ENCODE measurements at places on chromosomes 2 and 18. TPM values are rescaled to one million over a fixed set of nuclear protein-coding genes. Genes with fewer than 3 reads are reported as not detected.
A peak's percentile ranks its signal among the peaks of the same experiment; 100 is the strongest.

MAP2 gene
- total RNA-seq, result 1.9 TPM

SERPINB13 gene
- not detected for total RNA-seq

CAPN14 gene
- total RNA-seq, result 3.3 TPM

LIMS4 gene
- not detected for total RNA-seq

TFCP2L1 gene
- total RNA-seq, result 0.05 TPM

KRTCAP3 gene
- total RNA-seq, result 10.0 TPM

DNA sequence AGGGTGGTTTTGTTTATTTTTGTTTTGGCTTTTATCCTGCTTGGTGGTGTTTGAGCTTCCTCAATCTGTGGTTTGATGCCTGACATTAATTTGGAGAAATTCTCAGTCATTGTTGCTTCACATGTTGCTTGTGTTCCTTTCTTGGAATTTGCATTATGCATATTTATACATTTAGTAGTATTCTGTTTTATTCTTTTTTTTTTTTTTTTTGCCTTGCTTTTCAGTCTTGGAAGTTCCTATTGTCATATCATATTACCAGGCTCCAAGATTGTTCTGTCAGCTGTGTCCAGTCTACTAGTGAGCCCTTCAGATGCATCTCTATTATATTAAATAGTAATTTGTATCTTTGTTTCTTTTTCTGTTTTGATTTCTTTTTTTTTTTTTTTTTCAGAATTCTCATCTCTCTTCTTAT lies 77.0 kb downstream of the EPC2 start:
- no peak for DNase-seq
- H3K4me1 ChIP-seq, result peaks cover 92% of the 10 kb centered on the region
- H3K27me3 ChIP-seq, result no peaks in the 10 kb centered on the region
- no peak overlapping the region for H3K4me3 ChIP-seq
- H3K36me3 ChIP-seq, result peaks cover 31% of the 10 kb centered on the region

GRCh38 chr2:63249161-63249560 lies 198.5 kb downstream of the OTX1 start:
- peaks cover 10% of the 10 kb centered on the region for H3K36me3 ChIP-seq
- H3K4me1 ChIP-seq, result no peaks in the 10 kb centered on the region
- H3K27ac ChIP-seq, result no peak overlapping the region
- H3K27me3 ChIP-seq, result no peaks in the 10 kb centered on the region
- no peak for DNase-seq
- no peak overlapping the region for H3K4me3 ChIP-seq

GRCh38 chr2:178225006-178225805 lies 30.9 kb downstream of the OSBPL6 start:
- no peaks in the 10 kb centered on the region for H3K4me1 ChIP-seq
- no peak overlapping the region for H3K27ac ChIP-seq
- peaks cover 26% of the 10 kb centered on the region for H3K27me3 ChIP-seq
- H3K4me3 ChIP-seq, result no peak overlapping the region
- H3K36me3 ChIP-seq, result no peaks in the 10 kb centered on the region

DNA sequence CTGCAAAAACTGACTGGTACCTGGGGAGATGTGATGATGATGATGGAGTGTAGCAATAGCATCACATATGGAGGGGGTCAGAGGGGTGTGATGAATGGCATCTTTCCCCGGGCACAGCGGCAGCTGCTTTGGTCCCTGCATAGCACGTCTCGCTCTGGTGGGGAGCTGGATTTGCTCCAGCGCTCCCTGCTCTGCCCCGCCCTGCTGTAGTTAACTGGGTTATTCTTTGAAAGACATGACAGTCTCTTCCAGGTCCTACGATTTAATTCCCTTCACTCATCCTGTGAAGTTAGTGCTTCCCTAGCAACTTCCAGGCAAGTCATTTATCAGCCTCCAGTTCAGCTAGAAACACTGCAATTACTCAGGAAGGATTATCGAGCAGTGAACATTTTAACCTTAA lies 463.1 kb downstream of the TSN start:
- H3K36me3 ChIP-seq, result no peaks in the 10 kb centered on the region
- no peak overlapping the region for H3K4me3 ChIP-seq
- no peak for DNase-seq
- H3K27ac ChIP-seq, result no peak overlapping the region

- DNase-seq, result no peak
- no peaks in the 10 kb centered on the region for H3K36me3 ChIP-seq
- no peaks in the 10 kb centered on the region for H3K27me3 ChIP-seq
Measured at GRCh38 chr2:95328358-95329125, 31.4 kb downstream of the KCNIP3 start.

DNA sequence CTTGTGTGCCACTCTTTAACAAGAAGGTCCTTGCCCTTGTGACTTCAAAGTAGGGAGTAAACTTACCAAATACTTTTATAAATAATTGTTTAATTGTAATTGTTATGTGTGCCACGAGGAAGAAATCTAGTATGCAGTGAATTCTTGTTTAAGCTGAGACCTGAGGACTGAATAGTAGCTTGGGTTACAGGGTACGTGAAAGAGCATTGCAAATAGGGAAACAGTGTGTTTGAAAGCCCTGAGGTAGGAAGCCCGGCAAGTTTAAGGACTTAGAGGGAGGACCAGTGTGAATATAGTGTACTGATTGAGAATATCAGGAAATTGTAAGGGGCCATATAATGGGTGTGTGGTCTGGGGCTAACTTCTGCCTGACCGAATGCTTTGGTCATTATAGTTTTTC lies 26.2 kb downstream of the PHLPP1 start:
- no peaks in the 10 kb centered on the region for H3K36me3 ChIP-seq
- peaks cover 43% of the 10 kb centered on the region for H3K4me1 ChIP-seq
- no peak overlapping the region for H3K4me3 ChIP-seq

- H3K4me1 ChIP-seq, result no peaks in the 10 kb centered on the region
- H3K4me3 ChIP-seq, result no peak overlapping the region
- peaks cover 12% of the 10 kb centered on the region for H3K27me3 ChIP-seq
- no peak for DNase-seq
Measured at GRCh38 chr2:236711440-236711839, 141.8 kb downstream of the ACKR3 start.

- no peak overlapping the region for H3K27ac ChIP-seq
- H3K36me3 ChIP-seq, result no peaks in the 10 kb centered on the region
- DNase-seq, result no peak
- H3K27me3 ChIP-seq, result no peaks in the 10 kb centered on the region
- no peaks in the 10 kb centered on the region for H3K4me1 ChIP-seq
Measured at GRCh38 chr2:140442319-140442718, 1662.1 kb upstream of the NXPH2 start.

DNA sequence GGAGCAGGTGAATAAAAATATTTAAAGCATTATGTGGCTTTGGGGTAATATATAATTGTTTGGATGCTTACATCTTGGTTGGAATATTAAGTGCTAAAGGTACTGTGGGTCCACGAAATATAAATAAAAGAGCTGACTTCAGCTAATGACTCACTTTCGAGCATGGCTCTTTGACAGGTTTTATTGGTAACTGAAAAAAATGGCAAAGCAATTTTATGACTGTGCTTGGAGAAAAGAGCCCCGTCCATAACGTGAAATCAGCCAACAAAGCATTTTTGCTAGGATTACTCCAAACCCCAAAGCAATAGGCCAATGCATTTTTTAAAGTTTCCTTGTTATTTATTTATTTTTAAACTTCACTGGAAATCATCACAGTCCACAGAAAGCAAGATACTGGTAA lies 397.2 kb upstream of the CDH19 start:
- H3K27ac ChIP-seq, result no peak overlapping the region
- H3K27me3 ChIP-seq, result no peaks in the 10 kb centered on the region
- H3K36me3 ChIP-seq, result no peaks in the 10 kb centered on the region
- DNase-seq, result no peak
- H3K4me1 ChIP-seq, result no peaks in the 10 kb centered on the region

DNA sequence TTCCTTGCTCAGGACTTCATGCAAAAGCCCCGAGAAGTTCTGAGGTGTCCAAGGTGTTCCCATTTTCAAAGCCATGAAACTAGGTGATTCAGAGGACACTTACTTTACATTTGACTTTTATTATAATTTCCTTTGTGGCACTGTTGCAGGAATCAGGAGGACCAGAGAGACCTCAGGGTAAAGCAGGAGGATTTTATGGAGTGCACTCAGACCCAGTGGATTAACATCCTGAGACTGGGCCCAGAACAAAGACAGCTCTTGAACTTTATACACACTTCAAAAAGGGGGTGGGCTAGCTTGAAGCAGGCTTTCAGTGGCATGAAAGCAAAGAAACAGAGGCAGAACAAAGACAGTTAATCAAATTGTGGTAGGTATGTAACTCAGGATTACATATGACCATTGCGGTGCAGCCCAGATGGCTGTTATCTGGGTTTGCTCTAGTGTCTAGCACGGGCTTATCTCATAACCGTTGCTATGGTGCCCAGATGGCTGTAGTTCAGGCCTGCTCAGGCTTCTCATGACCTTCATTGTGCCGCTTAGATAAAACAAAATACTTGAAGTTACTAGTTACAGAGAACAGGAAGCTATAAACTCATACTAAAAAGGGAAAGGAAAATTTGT lies 39.4 kb downstream of the TMEM182 start:
- no peak for DNase-seq
- no peaks in the 10 kb centered on the region for H3K4me1 ChIP-seq
- H3K27ac ChIP-seq, result no peak overlapping the region
- no peaks in the 10 kb centered on the region for H3K27me3 ChIP-seq
- peaks cover 69% of the 10 kb centered on the region for H3K36me3 ChIP-seq

DNA sequence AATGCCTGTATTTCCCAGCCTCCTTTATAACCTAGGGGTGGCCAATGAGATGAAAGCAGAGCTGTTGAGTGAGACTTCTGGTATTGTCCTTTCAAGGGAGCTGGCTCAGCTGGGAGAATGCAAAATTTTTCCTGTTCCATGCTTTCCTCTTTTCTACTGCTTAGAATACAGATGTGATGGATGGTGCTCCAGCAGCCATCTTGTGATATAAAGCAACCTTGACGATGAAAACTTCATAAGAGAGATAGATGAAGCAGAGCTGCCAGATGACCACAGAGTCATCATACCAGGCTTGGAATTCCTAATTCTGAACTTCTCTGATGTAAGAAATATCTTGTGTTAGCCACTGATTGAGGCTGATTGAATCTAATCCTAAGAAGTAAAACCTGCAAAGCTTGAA lies 11.9 kb upstream of the INHBB start:
- peaks cover 52% of the 10 kb centered on the region for H3K27me3 ChIP-seq
- no peaks in the 10 kb centered on the region for H3K4me1 ChIP-seq
- H3K36me3 ChIP-seq, result no peaks in the 10 kb centered on the region
- no peak for DNase-seq

GRCh38 chr2:149021761-149022160 lies 16.7 kb upstream of the LYPD6B start:
- H3K27me3 ChIP-seq, result no peaks in the 10 kb centered on the region
- H3K4me1 ChIP-seq, result peaks cover 55% of the 10 kb centered on the region
- H3K4me3 ChIP-seq, result peak overlapping the region; percentile 37
- DNase-seq, result no peak
- peak overlapping the region; percentile 91 for H3K27ac ChIP-seq
- no peaks in the 10 kb centered on the region for H3K36me3 ChIP-seq

GRCh38 chr18:78526923-78527711 lies 452.5 kb upstream of the SALL3 start:
- no peaks in the 10 kb centered on the region for H3K27me3 ChIP-seq
- H3K36me3 ChIP-seq, result no peaks in the 10 kb centered on the region
- DNase-seq, result no peak
- no peaks in the 10 kb centered on the region for H3K4me1 ChIP-seq
- no peak overlapping the region for H3K4me3 ChIP-seq
- no peak overlapping the region for H3K27ac ChIP-seq

DNA sequence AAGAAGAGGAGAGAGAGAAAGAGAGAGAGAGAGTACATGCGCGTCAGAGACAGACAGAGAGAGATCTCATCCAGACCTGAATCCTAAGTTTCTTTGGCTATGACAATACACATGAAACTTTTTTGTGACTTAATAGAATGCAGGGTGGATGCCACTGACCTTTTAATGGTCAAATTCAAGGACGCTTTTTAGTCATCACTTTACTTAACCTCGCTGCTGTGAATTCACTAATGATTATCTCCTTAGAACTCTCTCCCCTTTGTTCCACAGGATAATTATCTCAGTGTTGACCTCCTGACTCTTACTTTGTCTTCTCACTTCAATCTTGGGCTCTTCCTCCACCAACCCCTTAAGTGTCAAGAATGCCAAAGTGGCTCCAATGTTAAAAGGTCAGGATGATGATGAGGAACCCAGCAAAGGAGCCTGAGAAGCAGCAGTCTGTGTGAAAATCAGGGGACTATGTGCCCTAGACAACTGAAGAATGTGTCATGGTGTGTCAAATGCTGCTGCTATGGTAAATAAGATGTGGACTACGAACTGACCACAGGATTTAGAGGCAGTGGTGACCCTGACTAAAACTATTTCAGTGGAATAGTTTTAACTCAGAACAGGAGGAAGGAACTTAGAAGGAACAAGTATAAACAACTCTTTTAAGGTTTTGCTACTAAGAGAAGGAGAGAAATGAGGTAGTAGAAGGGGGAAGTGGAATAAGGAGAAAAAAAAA lies 382.1 kb downstream of the ZEB2 start:
- no peak overlapping the region for H3K4me3 ChIP-seq
- H3K36me3 ChIP-seq, result peaks cover 15% of the 10 kb centered on the region
- no peaks in the 10 kb centered on the region for H3K27me3 ChIP-seq
- DNase-seq, result no peak
- peaks cover 6% of the 10 kb centered on the region for H3K4me1 ChIP-seq

- no peaks in the 10 kb centered on the region for H3K4me1 ChIP-seq
- DNase-seq, result no peak
- H3K4me3 ChIP-seq, result no peak overlapping the region
- H3K27ac ChIP-seq, result no peak overlapping the region
- peaks cover 43% of the 10 kb centered on the region for H3K27me3 ChIP-seq
Measured at GRCh38 chr2:203574824-203575223, 39.7 kb upstream of the RAPH1 start.

- H3K4me3 ChIP-seq, result no peak overlapping the region
- H3K36me3 ChIP-seq, result peaks cover 44% of the 10 kb centered on the region
- no peak overlapping the region for H3K27ac ChIP-seq
- H3K4me1 ChIP-seq, result no peaks in the 10 kb centered on the region
Measured at GRCh38 chr18:79905389-79905911, 46.0 kb downstream of the SLC66A2 start.
